A172 (cell line): ENCODE measurements at places on chromosomes 3 and 15.

DNA sequence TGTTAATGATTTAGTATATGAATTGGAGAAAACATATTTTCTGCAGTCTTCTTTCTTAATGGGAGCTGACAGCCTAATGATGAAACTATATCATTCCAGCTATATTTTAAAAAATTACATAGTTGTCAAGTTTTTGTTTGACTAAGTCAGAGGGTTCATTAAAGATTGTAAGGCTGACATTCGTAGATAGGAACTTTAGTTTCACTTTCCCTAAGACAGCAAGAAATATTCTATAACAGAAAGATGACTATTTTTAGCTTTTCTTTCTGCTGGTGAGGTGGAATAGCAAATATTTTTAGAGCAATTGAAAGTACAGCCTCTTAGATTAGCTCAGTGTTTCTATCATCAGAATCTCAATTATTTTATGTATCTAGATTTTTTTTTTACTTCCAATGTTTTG, 60.2 kb downstream of the PIAS1 start:
- DNase-seq = no peak

- DNase-seq = no peak
Observed at GRCh38 chr3:153305189-153305588, 143.2 kb downstream of the RAP2B start.

- DNase-seq = peak; percentile 80
Observed at GRCh38 chr15:66766282-66767230, 64.5 kb downstream of the SMAD6 start.

DNA sequence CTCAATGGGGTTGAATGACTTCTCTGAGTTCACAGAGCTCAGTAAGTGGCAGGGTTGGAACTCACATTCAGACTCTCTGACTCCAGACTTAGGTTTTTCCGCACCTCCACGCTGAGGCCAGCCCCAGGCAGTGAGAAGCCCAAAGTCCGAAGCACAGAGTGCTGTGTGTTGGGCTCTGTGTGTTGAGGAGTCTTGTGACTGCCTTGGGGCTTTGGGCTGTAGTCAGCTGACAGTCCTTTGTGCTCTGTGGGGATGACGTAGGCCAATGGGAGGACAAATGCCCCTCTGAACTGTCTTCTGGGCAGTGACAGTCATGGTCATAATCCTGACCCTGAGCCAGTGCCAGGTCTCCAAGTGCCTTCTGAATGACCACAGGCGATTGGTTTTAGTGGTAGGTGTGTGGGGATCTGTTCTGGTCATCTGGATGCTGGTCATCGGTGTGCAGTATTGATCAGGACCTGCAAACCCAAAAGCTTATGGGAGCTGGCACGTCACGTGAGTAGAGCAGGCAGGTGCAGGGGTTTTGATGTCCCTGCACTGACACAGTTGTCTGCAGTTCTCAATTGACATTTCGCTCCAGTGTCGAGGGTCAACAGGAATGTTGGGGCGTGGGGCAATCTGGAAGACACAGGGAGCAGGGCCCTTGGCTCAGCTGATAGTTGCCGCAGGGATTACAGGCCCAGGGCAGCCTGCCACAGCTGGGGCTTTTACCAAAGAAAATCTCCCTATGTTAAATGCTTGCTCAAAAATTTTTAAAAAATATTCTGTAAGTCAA, 45.3 kb downstream of the CAPN3 start:
- DNase-seq = no peak

- DNase-seq = no peak
Observed at GRCh38 chr3:54225841-54226528, 103.6 kb downstream of the CACNA2D3 start.

- DNase-seq = peak; percentile 94
Observed at GRCh38 chr3:111737706-111738086, 121.4 kb upstream of the PHLDB2 start.

GRCh38 chr3:13329746-13330145, 90.4 kb downstream of the NUP210 start:
- no peak for DNase-seq

DNA sequence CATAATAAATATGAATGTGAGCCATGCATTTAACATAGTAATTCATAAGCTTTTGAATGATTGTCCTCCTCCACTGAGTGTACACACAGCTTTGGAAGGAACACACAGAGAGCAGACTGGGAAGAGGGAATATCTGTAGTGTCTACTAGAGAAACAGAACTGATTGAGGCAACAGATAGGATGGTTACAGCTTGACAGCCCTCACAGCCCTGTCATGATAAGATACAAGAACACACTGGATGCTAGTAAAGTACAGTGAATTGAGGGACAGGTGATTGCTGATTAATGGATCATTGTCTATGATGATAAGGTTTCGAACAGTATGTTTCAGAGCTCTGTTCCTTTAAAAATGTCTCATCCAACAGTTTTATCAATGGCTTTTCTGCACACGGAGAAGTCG, 383.4 kb upstream of the GBE1 start:
- no peak for DNase-seq

- DNase-seq = peak; percentile 96
Observed at GRCh38 chr3:142976621-142977398, 13.3 kb upstream of the PAQR9 start.

DNA sequence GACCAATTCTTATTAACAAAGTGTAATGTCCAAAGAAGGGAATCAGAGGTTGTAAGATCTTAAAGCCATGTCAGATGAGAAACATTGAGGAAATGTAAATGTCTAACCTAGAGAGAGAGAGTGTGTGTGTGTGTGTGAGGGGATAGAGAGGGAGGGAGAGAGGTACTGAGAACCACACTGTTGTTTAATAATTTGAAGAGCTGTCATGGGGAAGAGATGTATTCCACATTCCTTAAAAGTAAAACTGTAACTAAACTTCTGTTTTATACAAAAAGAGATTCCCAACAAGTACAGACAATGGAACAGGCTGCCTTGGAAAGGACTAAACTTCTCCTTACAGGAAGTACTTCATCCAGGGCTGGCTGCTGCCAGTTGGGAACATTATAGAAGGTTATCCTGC, 68.9 kb upstream of the BOC start:
- no peak for DNase-seq

- DNase-seq = no peak
Observed at GRCh38 chr15:37109872-37110572, 9.7 kb upstream of the MEIS2 start.

- DNase-seq = no peak
Observed at GRCh38 chr3:196060834-196061233, 21.1 kb downstream of the TFRC start.

GRCh38 chr3:44920081-44920480, 45.7 kb downstream of the TGM4 start:
- no peak for DNase-seq

GRCh38 chr15:57288926-57289580, 87.3 kb upstream of the CGNL1 start:
- no peak for DNase-seq

DNA sequence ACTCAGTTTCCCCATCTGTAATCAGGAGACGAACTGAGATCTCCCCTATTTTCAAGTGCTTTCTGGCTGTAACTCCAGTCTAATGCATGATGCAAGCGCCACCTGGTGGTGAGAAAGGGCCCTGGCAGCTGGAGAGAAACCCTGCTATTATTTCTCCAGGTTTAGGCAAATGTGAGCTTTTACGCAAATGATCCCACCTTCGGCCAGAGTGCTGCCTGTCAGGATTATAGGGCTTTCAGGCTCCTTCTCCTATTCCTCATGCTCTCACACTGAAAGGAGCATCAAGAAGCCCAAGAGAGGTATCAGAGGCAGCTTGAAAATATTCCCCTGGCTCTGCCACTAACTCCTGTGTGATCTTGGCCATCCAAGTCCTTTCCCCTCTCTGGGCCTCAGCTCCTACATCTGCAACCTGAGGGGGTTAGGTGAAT, 93.9 kb upstream of the RASGRF1 start:
- peak; percentile 55 for DNase-seq

DNA sequence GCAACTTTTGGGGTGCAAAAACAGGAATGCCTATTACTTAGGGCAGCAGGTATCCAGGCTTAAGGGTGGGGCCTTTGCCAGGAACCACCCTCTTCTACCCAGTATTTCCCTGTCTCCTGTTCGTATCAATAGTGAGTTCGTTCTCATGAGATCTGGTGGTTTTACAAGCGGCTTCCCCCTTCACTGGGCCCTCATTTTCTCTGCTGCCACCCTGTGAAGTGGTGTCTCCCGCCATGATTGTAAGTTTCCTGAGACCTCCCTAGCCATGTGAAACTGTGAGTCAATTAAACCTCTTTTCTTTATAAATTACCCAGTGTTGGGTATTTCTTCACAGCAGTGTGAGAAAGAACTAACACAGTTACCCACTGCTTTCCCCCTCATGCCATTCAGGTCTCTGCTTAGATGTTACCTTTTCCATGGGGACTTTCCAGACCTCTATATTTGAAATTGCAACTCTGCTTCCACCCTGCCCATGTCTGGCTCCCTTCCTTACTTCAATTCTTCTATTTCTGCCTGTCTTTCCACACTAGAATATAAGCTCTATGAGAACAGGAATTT, 23.9 kb upstream of the TRA2B start:
- DNase-seq = no peak

GRCh38 chr3:170002879-170003278, 34.9 kb upstream of the GPR160 start:
- DNase-seq = no peak

- no peak for DNase-seq
Observed at GRCh38 chr15:101662203-101662602, 10.0 kb upstream of the TM2D3 start.

DNA sequence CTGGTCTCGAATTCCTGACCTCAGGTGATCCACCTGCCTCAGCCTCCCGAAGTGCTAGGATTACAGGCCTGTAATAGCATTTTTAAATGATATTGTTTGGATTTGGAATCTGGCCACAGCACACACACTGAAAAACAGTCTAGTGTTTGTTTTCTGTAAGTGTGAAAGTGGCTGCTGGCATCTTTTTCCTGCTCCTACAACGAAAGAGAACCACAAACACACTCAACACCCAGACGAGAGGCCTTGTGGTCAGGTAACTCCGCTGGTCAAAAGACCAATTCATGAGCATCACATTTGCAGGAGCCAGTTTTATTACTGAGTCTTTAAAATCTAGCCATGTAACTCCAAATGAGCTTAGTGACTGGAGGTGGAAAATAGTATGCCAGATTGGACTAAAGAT, 50.2 kb downstream of the IMPG2 start:
- no peak for DNase-seq

DNA sequence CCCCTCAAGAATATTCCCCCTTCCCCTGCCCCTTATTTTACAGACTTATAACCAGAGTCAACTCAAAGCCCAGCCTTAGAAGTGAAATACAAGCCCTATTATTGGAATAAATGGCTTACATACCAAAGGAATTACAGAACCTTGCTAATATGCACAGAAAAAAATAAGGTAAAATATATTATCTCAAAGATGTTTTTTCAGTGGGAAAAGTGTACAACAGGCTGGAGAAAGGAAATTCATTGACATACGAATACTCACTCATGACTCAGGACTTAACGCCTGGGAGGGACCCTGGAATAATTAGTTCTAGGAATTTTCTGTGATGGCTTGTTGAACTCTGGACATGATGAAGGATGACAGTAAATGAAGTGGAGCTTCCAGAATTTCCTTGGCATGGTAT, 27.0 kb downstream of the ARL14 start:
- peak; percentile 22 for DNase-seq

GRCh38 chr3:27746838-27747237, 24.7 kb upstream of the EOMES start:
- DNase-seq = no peak

DNA sequence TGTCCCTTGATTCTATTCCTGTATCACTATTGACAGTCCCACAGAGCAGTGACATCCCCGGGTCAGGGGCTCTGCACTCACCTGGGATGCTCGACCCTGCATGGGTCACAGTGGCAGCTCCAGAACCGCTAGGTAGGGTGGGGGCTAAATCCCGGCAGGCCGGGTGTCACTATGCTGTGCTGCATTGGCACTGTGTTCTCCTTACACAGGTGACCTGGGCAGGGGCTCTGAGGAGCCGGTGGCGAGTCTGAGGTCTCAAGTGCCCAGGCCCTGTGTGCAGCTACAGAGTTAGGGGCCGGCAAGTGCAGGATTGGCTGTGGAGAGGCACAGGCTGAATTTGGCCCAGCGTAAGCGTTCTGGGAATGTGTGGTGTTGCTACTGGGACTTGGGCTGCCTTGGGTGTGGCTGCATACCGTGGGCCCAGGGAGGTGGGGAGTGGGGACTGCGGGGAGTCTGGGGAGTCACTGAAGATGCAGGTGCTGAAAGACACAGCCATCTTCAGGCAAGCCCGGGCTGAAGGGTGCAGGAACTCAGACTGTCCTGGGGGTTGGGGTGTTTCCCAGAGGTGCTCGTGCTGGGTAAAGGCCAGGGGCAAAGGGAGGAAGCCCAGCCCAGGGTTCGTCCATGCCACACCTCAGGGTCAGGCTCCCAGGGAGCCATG, 102.6 kb upstream of the PRR20G start:
- no peak for DNase-seq

- DNase-seq = no peak
Observed at GRCh38 chr3:109225516-109225915, 89.0 kb downstream of the C3orf85 start.

- peak; percentile 14 for DNase-seq
Observed at GRCh38 chr15:33194237-33194636, 277 bp downstream of the FMN1 start.

- no peak for DNase-seq
Observed at GRCh38 chr3:18217507-18218174, 207.5 kb downstream of the SATB1 start.

DNA sequence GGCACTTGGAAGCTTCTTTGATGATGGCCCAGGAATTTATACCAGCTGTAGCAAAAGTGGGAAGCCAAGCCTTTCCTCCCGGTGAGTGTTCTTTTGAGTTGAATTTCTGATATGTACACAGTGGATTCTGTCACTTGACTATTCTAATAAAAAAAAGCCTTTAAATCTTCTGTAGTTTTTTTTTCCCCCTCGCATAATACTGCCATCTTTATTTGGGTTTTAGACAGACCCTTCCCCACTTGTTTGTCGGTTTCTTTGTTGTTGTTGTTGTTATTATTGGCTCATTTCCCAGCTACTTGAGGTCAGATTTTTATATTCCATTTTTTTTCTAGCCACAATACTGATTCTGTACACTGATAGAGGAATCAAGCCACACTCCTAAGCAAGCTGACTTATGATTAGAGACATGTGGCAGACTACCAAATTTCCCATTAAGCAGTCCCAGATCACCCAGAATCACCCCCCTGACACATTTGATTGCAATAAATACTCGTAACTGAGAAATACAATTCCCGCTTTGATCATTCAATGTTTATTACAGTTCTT, 122.4 kb upstream of the IL12A start:
- no peak for DNase-seq

DNA sequence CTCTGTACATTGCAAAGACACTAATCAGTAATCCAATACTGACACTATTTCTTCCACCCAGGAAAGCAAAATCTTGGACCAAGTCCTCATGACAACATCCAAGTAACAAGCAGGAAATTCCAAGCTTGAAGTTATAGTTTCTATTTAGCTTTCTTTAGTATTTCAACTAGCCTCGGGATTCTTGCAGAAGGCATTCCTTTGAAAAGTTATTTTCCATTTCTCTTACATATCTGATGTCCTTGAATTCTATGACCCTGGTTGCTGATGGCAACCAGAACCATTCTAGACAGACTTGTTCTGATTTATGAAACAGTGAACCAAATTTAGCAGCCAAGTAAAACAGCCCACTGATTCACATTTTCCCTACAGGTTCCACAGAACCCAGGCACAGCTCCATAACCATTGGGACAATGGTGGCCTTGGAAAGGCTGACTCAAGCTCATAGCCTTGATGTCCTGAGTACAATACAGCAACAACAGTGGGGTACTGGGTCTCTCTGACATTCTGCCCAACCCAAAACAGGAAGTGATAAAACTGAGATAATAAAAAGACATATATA, 26.5 kb downstream of the P3H2 start:
- DNase-seq = peak; percentile 11

- no peak for DNase-seq
Observed at GRCh38 chr15:77637851-77638692, 5.4 kb upstream of the LINGO1 start.

- DNase-seq = no peak
Observed at GRCh38 chr3:17059989-17060550, 175.3 kb downstream of the PLCL2 start.
